ENCODE measurements at places on chromosomes 11 and 22.

DNA sequence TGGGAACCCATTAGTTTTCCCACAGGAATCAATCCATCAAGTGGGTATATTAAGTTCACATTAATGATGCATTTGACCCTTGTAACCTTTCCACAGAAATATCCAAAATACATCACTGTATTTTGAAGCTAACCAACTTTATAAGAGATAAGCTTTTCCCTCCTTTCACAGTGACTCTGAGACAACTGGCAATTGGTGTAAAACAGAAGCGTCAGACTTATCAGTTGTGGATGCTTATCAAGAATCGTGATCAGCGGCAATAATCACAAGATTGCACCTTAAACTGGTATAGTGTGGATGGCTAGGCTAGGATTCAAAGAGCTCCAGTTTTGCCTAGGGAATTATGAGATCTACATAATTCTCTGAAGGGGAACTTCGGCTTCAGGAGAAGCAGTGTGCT, 73.1 kb downstream of the USP35 start:
- no peaks in the 10 kb centered on the region for H3K27me3 ChIP-seq
- peaks cover 5% of the 10 kb centered on the region for H3K4me1 ChIP-seq
- H3K27ac ChIP-seq: no peak overlapping the region
- no peak for DNase-seq
- no peaks in the 10 kb centered on the region for H3K36me3 ChIP-seq
- H3K4me3 ChIP-seq: no peak overlapping the region

DNA sequence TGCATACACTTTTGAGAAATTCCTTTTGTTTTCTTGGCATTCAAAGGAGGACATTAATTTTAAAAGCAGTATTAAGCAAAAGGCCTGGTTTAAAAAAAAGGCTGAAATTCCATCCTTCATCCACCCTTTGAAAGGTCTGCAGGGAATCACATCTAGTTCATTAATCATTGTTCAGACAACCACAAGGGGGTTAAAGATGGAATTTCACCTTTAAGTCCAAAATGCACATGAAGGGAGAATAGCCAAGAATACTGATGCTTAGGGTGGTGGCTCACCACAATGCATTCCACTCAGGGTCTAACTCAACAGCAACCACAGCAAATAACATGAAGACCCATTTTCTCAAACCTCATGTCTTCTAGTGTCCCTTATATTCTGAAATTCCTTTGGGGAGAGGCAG, 256.9 kb downstream of the CADM1 start:
- H3K4me3 ChIP-seq: no peak overlapping the region
- no peaks in the 10 kb centered on the region for H3K27me3 ChIP-seq
- no peaks in the 10 kb centered on the region for H3K36me3 ChIP-seq
- DNase-seq: no peak
- no peaks in the 10 kb centered on the region for H3K4me1 ChIP-seq

DNA sequence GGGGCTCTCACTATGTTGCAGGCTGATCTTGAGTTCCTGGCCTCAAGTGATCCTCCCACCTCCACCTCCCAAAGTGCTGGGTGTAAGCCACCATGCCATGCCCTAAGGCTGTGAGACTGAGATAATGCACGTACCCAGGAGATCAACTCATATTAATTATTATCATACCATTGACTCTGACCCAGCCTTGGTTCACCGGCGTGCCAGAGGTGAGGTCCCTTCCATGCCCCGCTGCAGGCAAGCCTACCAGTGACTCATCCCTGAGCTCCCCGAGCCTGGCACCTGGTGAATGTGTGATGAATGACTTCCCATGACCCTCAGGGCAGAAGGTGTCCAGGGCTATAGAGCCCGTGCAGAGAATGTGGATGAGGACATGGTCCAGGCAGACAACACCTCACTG, 12.1 kb downstream of the GAL3ST1 start:
- H3K27me3 ChIP-seq: no peaks in the 10 kb centered on the region
- DNase-seq: no peak

GRCh38 chr11:19353287-19353850, 112.6 kb upstream of the E2F8 start:
- H3K4me3 ChIP-seq: no peak overlapping the region
- no peak overlapping the region for H3K27ac ChIP-seq
- H3K36me3 ChIP-seq: no peaks in the 10 kb centered on the region
- H3K4me1 ChIP-seq: no peaks in the 10 kb centered on the region
- no peak for DNase-seq

- H3K27me3 ChIP-seq: peaks cover 8% of the 10 kb centered on the region
- no peaks in the 10 kb centered on the region for H3K36me3 ChIP-seq
- DNase-seq: no peak
These were observed 439 bp downstream of the LMO1 start for GRCh38 chr11:8263109-8263768.

DNA sequence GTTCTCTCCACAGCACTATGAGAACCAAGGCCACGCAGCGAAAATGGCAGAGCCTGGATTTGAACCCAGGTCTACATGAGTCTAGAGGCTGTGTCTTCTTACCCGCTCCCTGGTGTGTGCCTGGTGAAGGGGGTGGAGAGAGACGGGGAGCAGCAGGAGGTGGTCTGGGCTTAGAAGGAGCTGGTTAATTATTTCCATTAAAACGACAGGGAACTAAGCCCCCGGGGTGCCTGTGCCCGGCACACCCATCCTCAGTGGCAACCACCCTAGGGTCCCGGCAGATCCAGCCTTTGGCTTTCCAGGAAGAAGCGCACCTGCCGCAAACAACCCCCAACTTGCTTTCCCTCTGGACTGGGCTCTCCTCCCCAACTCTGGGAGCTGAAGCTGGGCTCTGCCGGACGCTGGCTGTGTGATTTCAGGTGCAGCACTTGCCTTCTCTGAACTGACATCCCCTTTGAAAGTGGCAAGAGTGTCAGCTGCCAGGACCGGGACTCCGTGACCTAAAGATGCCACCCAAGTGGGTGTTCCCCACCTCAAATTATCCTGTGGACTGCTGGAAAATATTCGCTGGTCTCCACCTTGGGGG, 35.8 kb downstream of the MN1 start:
- no peaks in the 10 kb centered on the region for H3K27me3 ChIP-seq

- no peak for DNase-seq
- H3K4me1 ChIP-seq: peaks cover 14% of the 10 kb centered on the region
- no peaks in the 10 kb centered on the region for H3K27me3 ChIP-seq
- H3K27ac ChIP-seq: peak overlapping the region; percentile 84
- H3K36me3 ChIP-seq: no peaks in the 10 kb centered on the region
- no peak overlapping the region for H3K4me3 ChIP-seq
These were observed 13.7 kb downstream of the ARAP1 start for GRCh38 chr11:72738199-72739141.

- DNase-seq: no peak
- H3K36me3 ChIP-seq: no peaks in the 10 kb centered on the region
- no peak overlapping the region for H3K27ac ChIP-seq
These were observed 155.7 kb downstream of the ATG16L2 start for GRCh38 chr11:72969894-72970335.

DNA sequence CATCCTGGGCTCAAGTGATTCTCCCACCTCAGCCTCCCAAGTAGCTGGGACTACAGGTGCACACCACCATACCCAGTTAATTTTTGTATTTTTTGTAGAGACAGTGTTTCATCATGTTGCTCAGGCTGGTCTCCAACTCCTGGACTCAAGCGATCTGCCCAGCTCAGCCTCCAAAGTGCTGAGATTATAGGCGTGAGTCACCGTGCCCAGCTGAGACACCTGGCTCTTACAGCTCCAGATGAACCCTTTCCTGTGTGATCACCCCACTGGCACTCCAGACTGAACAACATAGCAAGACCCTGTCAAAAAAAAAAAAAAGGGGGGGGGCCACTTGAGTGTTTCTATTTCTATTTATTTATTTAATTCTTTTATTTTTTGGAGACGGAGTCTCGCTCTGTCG, 1.0 kb upstream of the ADSL start:
- H3K27ac ChIP-seq: no peak overlapping the region
- peaks cover 20% of the 10 kb centered on the region for H3K4me1 ChIP-seq
- peak overlapping the region; percentile 79 for H3K4me3 ChIP-seq
- peaks cover 5% of the 10 kb centered on the region for H3K36me3 ChIP-seq
- no peak for DNase-seq

- no peaks in the 10 kb centered on the region for H3K36me3 ChIP-seq
- no peak for DNase-seq
- H3K27me3 ChIP-seq: no peaks in the 10 kb centered on the region
- H3K4me3 ChIP-seq: no peak overlapping the region
- no peak overlapping the region for H3K27ac ChIP-seq
These were observed 74.9 kb upstream of the RAG2 start for GRCh38 chr11:36672815-36673450.

- H3K36me3 ChIP-seq: no peaks in the 10 kb centered on the region
- H3K27ac ChIP-seq: no peak overlapping the region
- H3K4me1 ChIP-seq: no peaks in the 10 kb centered on the region
These were observed 64.7 kb upstream of the RRAS2 start for GRCh38 chr11:14423633-14424032.

DNA sequence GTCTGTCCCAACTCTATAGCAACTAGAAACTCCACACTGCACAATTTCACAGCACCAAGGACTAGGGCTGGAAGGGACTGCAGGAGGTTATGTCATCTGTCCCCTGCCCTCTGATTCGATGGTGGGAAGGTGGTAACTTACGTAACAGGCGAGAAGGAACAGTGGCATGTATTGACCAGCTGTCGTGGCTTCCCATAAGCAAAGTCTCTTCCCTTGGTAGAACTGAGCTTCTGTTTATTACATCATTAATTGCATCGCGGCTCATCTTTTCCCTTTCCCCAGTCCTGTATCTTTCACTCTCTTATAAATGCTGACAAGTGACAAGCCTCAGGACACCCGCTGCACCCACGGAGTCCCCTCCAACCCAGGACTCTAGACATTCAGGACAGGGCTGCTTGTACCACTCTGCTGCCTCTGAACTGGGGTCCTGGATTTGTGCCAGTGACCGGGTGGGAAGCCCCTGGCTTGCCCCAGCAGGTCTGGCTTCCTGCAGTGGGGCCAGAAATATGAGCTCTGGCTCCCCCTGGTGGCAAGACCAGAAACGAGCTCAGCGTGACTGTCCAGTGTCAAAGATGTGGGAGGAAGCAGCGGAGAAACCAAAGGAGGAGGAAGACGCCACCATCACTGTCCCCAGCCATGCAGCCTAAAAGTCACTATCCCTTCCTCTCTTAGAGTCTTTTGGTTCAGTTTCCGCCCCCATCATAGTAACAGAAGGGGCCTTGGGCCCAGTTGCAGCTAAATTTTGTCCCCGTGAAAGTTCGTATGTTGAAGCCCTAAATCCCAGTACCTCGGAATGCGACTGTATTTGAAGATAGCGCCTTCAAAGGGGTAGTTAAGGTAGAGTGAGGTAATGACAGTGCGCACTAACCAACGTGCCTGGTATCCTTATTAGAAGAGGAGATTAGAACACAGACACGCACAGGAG, 84.5 kb downstream of the ISX start:
- H3K36me3 ChIP-seq: no peaks in the 10 kb centered on the region
- no peak overlapping the region for H3K27ac ChIP-seq
- DNase-seq: peak; percentile 82
- peaks cover 3% of the 10 kb centered on the region for H3K27me3 ChIP-seq
- no peaks in the 10 kb centered on the region for H3K4me1 ChIP-seq

DNA sequence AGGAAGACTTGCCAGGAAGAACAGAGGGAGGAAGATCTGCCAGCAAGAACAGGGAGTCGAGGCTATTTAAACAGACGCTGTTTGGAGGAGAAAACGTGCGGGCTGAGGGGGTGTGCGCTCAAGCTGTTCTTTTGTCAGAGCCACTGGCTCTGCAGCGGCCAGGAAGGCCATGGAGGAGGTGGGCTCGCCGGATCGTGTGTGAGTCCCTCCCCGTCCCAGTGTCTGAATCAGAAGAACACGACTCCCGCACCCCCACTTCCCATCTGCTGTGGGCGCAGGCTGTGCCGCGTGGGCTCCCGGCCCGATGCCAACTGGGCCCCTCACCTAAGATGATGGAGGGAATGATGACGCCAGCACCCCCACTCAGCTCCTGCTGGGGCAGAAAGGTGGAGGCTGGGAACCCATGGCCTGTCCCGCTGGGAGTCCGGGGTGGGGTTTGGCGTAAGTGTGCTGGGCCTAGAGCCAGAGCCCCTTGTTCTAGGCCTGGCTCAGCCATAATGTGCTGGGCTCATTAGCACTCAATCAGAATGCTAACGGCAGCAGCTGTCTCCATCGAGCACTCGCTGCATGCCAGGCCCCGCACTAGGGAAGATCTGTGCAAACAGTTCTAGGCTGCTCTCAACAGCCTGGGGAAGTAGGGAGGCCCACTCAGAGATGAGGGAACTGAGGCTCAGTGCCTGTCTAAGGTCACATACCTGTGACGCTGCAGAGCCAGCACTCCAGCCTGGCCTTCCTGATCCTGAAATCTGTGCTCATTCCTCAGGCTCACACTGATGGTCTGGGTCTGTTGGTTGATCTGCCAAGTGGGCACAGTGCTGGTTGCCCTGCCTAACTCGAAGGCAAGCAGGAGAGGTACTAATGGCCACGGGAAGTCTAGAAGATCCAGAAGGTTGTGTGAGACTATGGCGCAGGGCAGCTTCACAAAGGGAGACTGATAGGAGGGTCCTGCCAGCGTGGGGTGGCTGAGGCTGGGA, 11.5 kb downstream of the NPTXR start:
- no peaks in the 10 kb centered on the region for H3K27me3 ChIP-seq
- DNase-seq: no peak
- H3K4me1 ChIP-seq: no peaks in the 10 kb centered on the region
- no peak overlapping the region for H3K4me3 ChIP-seq
- no peaks in the 10 kb centered on the region for H3K36me3 ChIP-seq

DNA sequence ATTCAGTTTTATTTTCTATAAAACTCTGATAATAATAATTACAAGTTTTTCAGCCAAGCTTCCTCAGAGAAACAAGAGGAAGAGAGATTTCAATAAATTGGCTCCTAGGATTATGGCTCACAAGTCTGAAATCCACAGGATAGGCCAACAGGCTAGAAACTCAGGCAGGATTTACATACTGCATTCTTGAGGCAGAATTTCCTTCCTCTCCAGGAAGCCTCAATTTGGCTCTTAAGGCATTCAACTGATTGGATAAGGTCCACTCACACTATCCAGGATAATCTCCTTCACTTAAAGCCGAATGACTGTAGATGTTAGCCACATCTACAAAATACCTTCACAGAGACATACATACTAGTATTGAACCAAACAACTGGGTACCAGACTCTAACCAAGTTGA, 120.3 kb upstream of the FAT3 start:
- no peak for DNase-seq
- no peak overlapping the region for H3K4me3 ChIP-seq
- no peak overlapping the region for H3K27ac ChIP-seq
- H3K4me1 ChIP-seq: no peaks in the 10 kb centered on the region

GRCh38 chr11:57476757-57477506, 16.6 kb downstream of the RTN4RL2 start:
- no peaks in the 10 kb centered on the region for H3K36me3 ChIP-seq
- peak overlapping the region; percentile 77 for H3K27ac ChIP-seq
- H3K27me3 ChIP-seq: no peaks in the 10 kb centered on the region
- DNase-seq: peak; percentile 54
- H3K4me3 ChIP-seq: peak overlapping the region; percentile 43

DNA sequence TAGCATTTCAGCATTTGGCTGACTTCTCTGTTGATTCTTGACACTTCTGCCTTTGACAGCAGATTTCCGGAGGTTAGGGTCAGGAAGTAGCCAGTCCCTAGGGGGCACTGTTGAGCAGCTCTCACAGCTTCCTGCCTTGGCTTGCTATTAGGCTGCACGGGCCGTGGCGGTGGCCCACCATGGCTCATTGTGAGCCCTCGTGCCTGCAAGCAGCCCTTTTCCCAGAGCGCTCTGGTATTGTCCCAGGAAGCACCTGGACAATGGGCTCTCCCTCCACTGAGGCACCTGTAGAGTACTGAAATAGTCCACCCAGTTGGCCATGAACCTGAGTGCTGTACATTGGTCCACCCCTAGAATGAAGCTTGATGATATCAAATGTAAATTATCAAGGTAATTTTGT, 100.2 kb upstream of the GAL start:
- DNase-seq: peak; percentile 72
- no peaks in the 10 kb centered on the region for H3K4me1 ChIP-seq
- H3K27me3 ChIP-seq: no peaks in the 10 kb centered on the region
- H3K4me3 ChIP-seq: no peak overlapping the region
